ENCODE measurements at places on chromosomes 1 and 21.

GRCh38 chr1:52571783-52572182 lies 18.9 kb upstream of the TUT4 start:
- DNase-seq: no peak

- DNase-seq: no peak
Measured at GRCh38 chr1:92964998-92965397, 3.7 kb upstream of the DIPK1A start.

DNA sequence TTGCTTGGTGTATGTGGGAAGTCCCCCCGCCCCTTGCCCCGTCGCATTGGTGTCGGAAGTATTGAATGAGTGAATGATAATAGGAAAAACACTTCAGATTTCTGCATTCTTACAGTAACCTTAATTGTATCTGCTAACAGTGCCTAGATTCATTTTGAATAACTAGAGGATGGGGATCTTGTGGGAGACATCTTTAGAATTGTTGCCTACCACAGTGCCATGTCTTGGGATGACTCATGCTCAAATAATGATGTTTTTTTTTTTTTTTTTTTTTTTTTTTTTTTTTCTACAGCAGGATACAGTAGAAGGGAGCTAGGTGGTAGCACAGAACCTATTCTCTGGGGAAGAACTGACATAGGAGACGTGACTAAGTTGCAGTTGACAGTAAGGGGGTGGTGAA lies 237.9 kb downstream of the USP25 start:
- DNase-seq: no peak

GRCh38 chr1:45348609-45348965 lies 8.3 kb upstream of the MUTYH start:
- no peak for DNase-seq

DNA sequence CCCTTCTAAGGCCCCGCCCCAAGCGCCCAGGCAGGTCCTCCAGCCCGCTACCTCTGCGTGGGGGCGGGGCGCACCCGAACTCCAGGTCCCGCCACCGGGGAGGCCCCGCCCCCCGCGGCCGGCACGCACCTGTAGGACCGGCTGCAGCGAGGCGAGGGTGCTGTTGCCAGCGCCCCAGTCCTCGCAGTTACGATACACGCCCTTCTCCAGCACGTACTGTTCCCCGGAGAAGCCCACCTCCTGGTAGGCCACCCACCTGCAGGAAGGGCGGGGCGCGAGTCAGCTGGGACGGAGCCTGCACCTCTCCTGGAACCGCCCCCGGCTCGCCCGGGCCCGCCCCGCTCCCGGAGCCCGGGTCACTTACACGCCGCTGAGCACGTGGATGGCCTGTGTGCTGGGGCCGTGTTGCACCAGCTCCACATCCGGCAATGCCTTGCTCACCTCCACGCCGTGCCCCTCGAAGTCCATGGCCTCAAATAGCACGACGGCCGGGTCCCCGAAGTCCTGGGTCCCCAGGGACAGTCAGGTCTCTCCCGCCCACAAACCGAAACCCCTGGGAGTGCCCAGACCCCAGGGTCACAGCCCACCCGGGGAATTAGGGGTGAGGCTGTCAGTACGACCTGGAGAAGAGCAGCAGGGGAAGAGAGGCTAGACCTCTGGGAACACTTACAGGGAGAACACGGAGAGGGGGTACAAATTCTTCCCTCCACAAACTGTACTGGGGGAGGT lies 17.3 kb downstream of the CRYBG2 start:
- no peak for DNase-seq

GRCh38 chr1:16988210-16988609 lies 7.8 kb upstream of the MFAP2 start:
- no peak for DNase-seq

GRCh38 chr1:23555986-23556634 lies 3.2 kb downstream of the ID3 start:
- DNase-seq: no peak

GRCh38 chr1:109760581-109761226 lies 3.0 kb downstream of the EPS8L3 start:
- DNase-seq: no peak

GRCh38 chr1:223739366-223740037 lies 27.2 kb downstream of the CAPN2 start:
- no peak for DNase-seq

DNA sequence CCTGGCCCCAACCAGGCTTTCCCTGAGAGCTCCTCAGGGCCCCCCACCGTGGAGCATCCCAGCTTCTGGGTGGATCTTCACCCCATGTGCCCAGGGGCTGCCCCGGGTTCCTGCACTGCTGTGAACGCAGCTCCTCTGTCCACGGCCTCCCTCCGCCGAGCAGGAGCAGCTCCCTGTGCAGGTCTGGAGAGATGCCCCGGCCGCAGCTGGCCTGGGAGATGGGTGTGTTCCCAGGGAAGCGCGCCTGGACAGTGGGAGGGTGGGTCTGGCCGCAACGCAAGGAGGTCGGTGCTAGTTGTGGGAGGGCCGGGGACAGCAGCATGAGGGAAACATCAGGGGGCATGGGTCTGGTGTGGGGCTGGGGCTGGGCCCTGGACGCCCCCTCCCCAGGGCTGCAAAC lies 71.3 kb downstream of the MORN1 start:
- no peak for DNase-seq

- DNase-seq: no peak
Measured at GRCh38 chr1:179026813-179027669, 1.3 kb downstream of the FAM20B start.

DNA sequence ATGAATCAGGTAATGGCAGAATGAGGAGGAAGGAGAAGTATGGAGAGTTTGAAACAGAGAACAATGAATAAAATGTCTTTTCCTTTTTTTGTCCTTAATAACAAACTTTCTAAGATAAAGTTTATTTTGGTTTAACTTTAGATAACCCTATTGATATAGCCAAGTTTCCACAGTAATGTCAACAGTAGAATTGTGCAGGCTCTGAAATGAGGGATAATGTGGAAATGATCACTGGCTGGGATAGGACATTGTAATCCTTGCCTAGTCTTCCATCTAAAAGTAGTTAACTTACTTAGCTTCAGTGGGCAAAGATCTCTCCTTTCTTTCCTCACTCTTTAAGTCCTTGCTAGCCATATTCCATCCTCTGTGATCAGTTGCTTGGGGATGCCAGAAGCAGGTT lies 52.8 kb downstream of the NTMT2 start:
- no peak for DNase-seq

DNA sequence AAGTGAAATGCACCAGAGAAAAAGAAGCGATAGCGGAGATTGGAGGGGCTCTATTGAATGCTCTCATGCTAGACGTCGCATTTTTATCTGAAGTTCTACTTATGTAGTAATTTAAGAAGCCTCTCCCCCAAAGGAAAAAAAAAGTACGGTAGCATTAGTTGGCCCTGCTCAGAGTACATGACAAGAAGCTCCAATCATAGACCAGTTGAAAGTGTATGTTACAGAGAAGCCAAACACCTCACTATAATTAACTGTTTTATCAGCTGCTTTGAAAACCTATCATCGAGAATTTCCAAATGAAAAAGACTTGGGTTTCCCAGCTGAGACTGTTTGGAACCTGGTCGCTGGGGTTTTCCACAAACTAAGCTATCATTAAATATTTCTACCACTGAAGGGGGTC lies 19.6 kb upstream of the OVAAL start:
- no peak for DNase-seq

DNA sequence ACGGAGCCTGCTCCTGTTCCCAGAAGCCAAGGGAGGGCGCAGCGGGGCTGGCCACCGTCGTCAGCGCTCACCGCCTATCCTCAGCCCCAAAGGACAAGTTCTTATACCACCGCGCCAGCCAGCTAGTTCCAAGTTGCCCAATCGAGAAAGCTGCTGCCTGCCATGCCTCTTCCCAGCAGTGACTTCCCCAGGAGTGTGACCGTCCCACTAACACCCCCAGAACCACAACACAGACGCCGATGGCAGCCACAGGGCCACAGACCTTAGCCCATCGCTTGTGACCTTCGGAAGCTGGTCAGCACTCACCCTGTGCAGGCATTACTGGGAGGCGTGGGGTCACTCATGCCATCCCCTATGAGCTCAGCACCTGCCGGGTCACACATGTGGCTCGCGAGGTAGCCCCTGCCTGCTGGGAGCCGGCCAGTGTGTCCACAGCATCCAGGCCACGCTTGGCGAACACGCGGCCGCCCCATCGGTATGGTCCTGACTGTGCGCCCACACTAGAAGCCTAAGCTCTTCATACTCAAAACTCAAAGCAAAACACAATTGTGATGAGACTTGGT lies 20.1 kb downstream of the NADK start:
- DNase-seq: no peak

DNA sequence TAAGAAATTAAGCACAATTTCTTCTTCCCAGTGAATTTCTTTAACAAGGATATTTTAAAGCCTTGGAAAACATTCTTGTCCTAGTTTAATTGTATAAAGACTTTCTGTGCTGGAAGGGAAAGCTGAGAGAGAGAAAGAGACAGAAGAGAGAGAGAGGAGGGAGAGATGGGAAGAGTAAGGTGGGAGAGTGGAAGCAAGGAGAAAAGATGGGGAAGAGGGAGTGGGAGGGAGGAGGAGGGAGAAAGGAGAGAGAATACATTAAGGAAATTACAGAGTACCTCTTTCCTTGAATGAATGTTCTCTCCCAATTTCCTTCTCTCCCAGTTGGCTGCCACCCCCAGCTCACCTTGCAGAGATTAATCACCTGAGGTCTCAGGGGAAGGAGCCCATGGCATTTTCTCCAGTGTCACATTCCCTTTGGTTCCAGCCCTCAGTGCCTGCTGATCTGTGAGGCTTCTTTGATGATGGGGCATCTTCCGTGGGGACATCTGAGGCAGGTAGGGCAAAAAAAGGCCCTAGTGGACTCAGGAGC lies 32.4 kb upstream of the KCNA10 start:
- no peak for DNase-seq

DNA sequence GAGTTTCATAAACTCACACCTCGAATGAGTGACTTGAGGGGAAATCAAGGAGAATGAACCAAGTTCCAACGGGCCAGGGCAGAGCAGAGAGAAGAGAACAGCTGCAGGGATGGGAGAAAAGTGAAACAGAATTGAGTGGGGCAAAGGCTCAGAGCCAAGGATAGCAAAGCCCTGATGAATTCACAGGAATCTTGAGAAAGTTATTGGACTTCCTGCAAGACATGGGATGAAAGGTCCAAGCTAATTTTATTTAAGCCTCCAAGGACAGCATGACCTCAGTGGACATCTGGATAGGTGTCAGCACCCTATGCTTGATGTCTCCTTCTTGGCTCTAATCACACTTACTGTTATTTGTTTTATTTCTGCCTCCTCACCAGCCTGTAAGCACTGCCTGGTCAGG lies 43.0 kb upstream of the RAVER2 start:
- DNase-seq: no peak

DNA sequence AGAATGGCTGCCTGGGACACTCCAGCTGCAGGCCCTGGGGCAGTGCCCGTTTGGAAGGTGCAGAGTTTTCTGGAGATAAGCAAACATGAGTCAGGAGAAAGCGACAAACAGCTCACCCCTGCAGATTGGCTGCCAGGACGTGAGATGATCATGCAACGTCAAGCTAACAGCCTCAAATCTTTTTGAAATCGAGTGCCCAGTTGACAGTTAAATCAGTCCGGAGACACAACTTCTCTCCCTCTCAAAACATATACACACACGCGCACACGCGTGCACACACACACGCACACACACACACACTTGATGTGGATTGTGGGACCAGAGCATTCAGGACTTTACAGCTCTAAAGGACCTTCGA lies 49.4 kb downstream of the TENT5C start:
- no peak for DNase-seq

GRCh38 chr21:34282223-34282622 lies 81.6 kb upstream of the KCNE2 start:
- no peak for DNase-seq

GRCh38 chr1:214332946-214333798 lies 52.2 kb downstream of the SMYD2 start:
- no peak for DNase-seq

- no peak for DNase-seq
Measured at GRCh38 chr1:99279525-99279924, 15.2 kb downstream of the PLPPR4 start.

GRCh38 chr21:39319814-39320332 lies 6.4 kb upstream of the BRWD1 start:
- DNase-seq: no peak

GRCh38 chr1:67973051-67973450 lies 77.4 kb downstream of the DIRAS3 start:
- no peak for DNase-seq

GRCh38 chr21:45473496-45474322 lies 68.5 kb downstream of the SLC19A1 start:
- no peak for DNase-seq

DNA sequence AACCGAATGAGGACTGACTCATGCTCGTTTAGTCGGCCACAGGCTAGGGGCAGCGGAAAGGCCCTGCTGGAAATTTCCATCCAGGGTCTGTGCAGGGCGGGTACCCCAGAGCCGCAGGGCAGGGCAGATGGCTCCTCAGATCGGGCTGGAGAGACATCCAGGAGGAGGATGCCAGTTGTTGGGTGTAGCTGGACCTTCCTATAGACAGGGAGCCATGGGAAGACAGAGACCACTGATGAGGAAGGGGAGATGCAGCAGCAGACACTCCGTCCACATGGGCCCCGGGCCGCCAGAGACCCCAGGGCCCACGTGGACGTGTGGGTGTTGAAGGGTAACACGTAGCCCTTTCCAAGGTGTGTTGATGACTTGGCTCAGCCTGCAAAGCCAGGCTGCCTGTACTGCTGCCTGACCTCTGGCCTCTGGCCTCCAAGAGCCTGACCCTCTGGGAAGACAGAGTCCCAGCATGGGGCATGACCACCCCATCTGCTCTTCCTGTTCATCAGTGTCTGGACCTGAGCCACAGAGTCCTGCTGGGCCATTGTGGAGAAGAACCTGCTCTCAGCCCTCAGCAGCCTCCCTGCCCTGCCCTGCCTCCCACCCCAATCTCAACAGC lies 4.8 kb downstream of the GNG4 start:
- DNase-seq: no peak

- no peak for DNase-seq
Measured at GRCh38 chr1:224273641-224274040, 56.3 kb downstream of the NVL start.

GRCh38 chr1:17119773-17120480 lies 676 bp upstream of the PADI2 start:
- DNase-seq: no peak

GRCh38 chr1:91611483-91611917 lies 110.8 kb downstream of the CDC7 start:
- DNase-seq: no peak

- no peak for DNase-seq
Measured at GRCh38 chr1:110049801-110050601, 15.6 kb downstream of the STRIP1 start.

DNA sequence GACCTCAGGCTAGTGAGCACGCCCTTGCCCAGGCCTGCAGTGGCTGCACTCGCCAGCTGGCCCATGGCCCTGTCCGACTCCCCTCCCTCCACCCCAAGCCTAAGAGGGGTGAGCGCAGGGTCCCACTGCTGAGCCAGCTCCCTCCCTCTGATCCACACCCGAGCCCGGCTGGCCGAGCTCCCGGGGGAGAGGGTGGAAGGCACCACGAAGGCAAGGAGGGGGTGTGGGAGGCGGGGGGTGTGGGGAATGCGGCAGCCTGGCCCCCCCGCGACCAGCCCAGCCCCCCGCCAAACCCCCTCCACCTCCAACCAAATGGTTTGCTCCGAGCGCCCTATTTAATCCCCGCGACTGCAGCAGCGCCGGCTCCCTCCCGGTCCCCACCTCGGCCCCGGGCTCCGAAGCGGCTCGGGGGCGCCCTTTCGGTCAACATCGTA lies at the start of gene CADM3:
Gene CADM3 (plus strand): TSS at position 362 of the 434 bp plus-strand sequence. CDS start 151 bp downstream, outside the sequence.
- no peak for DNase-seq
